Body of pancreas (tissue), 4 donors: ENCODE measurements at places on chromosomes 16 and 17. TPM values are rescaled to one million over a fixed set of nuclear protein-coding genes. Genes with fewer than 3 reads are reported as not detected.

DNA sequence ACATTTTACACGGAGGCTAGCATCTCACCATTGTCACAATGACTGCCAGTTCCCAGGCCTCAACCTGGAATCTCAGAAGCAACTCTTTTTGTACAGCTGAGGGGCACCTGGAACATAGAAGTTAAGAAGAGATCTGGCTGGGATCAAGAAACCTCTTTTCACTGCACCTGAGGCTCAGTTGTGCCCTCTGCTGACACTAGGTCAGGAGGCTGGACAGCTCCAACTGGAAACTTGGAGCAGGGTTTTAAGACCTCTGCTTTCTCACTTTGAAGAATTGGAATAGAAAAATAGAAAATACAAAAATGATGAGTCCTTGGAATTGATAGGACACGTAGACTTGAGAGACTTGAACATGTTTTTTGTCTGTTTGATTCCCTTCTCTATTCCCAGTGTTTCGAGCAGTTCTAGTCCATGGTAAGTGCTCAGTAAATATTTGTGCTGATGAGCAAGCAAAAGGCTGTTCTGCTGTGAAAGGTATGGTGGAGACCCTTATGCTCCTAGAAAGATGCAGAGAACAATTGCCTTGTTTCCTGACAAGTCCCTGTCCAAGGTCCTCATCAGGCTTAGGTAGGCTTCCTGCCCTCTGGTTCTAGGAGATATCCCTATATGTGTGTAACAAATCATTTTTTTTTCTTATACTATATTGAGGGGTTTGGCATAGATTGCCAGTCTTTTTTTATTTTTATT lies 13.6 kb upstream of the PPM1D start:
- DNase-seq = peak; percentile 12

DNA sequence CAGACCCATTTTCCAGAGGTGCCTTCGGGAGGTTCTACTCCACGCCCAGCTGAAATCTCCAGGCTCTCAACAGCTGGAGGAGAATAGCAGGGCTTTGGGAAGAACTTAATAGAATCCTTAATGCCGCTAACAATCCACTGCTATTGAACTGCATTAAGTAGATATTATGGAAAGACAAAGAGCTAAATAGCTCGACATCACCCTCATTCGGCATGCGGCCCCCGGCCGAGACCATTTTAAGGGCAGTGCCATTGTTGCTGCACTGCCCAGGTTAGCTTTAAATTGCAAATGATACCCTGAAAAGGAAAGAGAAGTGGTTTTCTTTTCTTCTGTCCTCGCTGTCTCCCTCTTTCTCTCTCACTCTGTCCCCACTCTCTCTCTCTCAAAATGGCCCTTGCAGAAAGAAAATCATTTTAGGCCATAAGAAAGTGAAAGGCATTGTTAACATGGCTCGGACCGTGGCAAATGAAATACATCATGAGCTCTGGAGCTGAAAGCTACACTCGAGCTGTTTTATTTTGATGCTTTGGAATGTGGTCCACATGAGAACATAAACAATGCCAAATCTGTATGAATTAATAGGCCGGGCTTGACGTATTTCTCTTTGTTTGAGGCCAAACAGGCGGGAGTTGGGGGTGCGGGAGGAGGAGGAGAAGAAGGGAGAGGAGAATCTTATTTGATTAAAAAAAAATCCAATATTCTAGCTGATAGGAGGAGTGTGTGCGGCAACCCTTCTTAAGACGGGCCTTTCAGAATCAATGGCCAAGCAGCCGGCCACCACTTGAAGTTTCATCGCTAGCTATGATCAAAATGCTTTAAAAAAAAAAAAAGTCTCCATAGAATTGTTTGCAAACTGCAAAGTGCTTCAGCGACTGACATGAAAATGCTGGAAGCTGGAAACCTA lies 298.8 kb upstream of the IRX3 start:
- no peak for DNase-seq

GRCh38 chr17:75917141-75917916 lies 12.6 kb upstream of the MRPL38 start:
- DNase-seq = no peak

DNA sequence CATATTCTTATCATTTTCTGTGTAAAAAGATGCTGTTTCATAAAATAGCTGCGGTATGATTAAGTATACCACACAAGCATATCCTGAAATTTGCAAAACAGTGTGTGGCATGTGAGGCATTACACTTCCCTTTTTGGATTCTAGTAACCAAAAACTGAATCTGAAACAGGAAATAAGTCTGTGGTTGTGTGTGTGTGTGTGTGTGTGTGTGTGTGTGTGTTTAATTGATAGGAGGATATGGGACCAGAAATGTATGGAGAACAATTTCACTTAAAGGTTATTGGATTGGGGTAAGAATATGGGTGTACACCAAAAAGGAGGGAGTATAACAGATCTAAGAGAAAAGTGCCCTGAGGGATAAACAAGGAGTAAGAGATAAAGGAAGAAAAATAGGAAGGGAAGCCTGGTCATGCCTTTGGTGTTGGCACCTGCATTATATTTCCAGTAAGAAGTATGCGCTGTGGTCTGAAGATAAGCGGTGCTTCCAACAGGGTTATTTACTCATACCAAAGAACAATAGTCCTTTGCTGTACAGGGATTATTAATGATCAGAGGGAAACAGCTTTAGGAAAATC lies 4.0 kb downstream of the LYRM1 start:
- no peak for DNase-seq

GRCh38 chr17:60618854-60619526 lies 19.0 kb downstream of the PPM1D start:
- DNase-seq = no peak

- DNase-seq = peak; percentile 66
These were observed 3.3 kb upstream of the TRARG1 start for GRCh38 chr17:1275962-1276736.

Gene STX1B
- 0.26 TPM for total RNA-seq

GRCh38 chr16:3792472-3793012 lies 75.2 kb upstream of the TRAP1 start:
- DNase-seq = no peak

Gene CAMKK1
- total RNA-seq = 9.3 TPM

Gene SRSF2
- total RNA-seq = 258 TPM

GRCh38 chr17:78438271-78438691 lies 59.8 kb downstream of the PGS1 start:
- DNase-seq = no peak

Gene KRTAP4-11
- not detected for total RNA-seq

Gene NUP88
- 54.5 TPM for total RNA-seq

Gene MPV17L
- total RNA-seq = 14.5 TPM

GRCh38 chr16:67116388-67117311 lies 6.9 kb downstream of the PHAF1 start:
- no peak for DNase-seq

Gene TLCD2
- 1.6 TPM for total RNA-seq

DNA sequence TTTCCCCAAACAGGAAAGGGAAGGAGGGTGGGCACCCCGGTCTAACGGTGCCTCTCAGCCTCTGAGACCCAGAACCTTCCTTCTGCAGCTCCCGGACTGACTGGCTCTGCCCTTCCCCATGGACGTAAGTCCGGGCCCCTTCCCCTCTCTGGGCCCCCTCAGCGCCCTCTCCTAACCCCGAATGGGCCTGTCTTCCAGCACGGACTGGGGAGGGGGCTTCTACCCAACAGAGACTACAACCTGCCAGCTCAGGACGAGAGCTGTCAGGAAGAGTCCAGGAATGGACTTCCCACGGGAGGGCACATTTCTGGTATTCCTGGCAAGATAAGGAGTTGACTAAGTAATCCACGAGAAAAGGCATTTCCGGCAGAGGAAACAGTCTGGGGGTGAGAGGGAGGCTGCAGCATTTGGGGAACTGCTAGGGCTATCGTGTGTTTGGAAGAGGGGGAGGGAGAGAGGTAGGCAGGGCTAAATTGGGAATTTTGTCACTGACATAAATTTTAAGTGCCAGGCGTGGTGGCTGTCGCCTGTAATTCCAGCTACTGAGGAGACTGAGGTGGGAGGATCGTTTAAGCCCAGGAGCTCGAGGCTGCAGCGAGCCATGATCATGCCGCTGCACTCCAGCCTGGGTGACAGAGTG lies 12.1 kb upstream of the ALDOA start:
- no peak for DNase-seq

DNA sequence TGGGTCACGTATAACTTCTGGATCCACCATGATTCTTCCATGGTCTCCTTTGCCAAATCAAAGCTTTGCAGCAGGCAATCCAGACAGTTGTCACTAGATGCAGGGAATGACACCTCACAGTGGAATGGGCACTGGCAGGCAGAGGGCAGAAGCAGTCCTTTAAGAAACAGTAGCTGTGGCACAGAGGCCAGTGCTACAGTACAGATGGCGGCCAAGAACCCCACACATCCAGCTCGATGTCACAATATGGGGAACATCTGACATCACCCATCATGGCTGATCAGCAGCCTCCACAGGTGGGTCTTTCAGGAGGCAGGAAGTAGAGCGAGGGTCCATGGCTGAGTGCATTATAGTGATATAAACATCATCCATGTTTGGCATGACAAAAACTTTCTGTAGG lies 18.8 kb upstream of the ERN1 start:
- peak; percentile 50 for DNase-seq

Gene PLEKHG4
- 21.8 TPM for total RNA-seq

DNA sequence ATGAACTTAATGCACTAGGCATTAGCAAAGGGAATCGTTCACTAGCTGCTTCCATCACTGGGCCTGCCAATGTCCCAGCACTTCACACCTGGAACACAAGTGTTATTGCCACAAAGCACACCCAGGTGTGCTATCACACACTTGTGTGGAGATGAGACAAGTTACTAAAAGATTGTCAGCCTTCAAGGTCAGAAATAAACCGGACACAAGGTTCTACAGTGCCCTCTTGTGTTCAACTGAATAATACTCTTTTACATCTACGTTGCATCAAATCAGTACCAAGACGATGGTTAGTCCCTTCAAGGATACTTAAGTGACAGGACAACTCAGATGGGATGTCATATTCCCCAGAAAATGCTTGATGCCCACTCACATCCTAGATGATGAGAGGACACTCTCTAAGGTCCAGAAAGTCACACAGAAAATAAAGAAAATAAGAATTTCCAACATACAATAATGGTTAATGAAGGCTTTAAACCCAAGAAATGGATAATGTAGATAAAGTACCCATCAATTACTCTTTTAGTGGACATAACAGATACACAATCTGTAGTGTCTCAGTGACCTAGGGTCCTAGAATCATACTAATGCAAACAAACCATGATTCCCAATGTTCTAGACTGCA lies 16.4 kb upstream of the GLG1 start:
- no peak for DNase-seq

DNA sequence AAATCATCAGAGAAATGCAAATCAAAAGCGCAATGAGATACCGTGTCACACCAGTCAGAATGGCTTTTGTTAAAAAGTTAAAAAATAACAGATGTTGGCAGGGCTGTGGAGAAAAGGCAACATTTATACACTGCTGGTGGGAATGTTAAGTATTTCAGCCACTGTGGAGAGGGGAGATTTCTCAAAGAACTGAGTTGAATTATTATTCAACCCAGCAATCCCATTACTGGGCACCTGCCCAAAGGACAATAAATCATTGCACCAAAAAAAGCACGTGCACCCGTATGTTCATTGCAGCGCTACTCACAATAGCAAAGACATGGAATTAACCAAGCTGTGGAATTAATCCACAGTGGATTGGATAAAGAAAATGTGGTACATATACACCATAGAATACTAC lies 204.7 kb downstream of the HS3ST4 start:
- DNase-seq = peak; percentile 63

DNA sequence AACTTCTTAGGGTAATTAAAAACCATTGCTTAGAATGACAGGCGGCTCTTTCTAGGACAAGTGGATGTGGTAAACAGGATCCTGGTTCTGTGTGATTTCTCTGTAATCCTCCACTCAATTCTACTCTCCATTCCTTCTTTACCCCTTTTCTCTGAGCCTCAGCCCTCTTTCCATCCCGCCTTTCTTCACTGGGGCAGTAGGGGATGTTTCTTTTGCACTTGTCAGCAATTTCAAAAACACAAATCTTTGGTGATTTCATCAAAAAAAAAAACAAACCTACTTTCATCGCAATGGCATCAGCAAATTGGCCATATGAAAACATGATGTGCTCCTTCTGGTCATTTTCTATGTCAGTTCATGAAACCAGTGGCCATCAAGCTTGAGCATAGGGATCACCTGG lies 104.6 kb downstream of the CDK5R1 start:
- no peak for DNase-seq

GRCh38 chr16:52581530-52581929 lies 34.6 kb upstream of the TOX3 start:
- DNase-seq = peak; percentile 25

- DNase-seq = no peak
These were observed 266.7 kb downstream of the SOX9 start for GRCh38 chr17:72387487-72387886.

- DNase-seq = no peak
These were observed 20.2 kb downstream of the ENPP7 start for GRCh38 chr17:79750650-79751545.

GRCh38 chr16:68736561-68736960 lies 531 bp upstream of the CDH1 start:
- DNase-seq = no peak

Gene MYL4
- not detected for total RNA-seq

Gene CCL17
- not detected for total RNA-seq

Gene KRTAP9-8
- total RNA-seq = not detected

GRCh38 chr16:12583237-12583897 lies 220.3 kb downstream of the CPPED1 start:
- no peak for DNase-seq

GRCh38 chr16:86515413-86515776 lies 5.1 kb downstream of the FOXF1 start:
- DNase-seq = no peak

DNA sequence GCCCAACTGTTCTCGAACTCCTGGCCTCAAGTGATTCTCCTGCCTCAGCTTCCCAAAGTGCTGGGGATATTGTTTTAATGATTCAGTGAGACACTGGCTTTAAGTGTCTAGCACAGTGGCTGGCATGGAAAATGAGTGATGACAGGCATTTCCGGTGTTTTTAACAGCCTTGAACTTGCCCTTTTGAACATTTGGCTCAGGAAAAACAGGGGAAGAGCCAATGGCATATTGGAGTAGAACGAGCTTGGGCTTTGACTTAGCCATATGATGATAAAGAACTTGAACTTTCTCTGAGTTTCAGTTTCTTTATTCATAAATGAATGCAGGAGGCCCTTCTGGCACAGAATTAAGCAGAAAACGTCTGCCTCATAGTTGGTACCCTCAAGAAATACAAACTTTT lies 145.0 kb upstream of the HS3ST4 start:
- DNase-seq = no peak

DNA sequence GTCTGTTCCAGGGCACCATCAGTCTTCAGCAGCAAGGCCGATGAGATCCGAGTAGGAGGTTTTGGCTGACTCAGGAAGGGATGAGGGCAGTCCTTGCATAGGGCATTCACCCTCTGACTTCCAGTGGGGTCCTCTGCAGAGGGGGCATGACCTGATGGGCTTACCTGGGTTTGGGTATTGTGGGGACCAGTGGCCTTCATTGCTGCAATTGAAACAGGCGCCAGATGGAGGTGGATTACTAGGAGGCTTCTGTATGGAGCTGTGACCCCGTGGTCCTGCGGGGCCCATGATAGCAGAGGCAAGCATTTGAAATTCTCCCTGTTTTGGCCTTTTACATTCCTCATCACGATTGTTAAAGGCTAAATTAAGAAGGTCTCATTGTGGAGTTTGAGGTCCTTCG lies 2448.7 kb downstream of the TP53TG3F start:
- no peak for DNase-seq
